Pancreas (tissue), 10 donors: ENCODE measurements at places on chromosomes 16 and 17.

- DNase-seq, result no peak
Measured at GRCh38 chr16:47787696-47788095, 326.6 kb downstream of the PHKB start.

DNA sequence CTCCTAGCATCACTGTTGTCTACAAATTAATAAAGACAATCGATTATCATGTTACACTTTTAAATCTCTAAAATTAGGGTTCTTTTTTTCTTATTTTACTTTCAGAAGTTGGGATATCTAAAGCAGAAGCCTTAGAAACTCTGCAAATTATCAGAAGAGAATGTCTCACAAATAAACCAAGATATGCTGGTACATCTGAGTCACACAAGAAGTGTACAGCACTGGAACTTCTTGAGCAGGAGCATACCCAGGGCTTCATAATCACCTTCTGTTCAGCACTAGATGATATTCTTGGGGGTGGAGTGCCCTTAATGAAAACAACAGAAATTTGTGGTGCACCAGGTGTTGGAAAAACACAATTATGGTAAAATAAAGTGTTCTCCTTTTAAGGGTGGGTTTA is 2.4 kb downstream of the RAD51C start:
- DNase-seq, result no peak

- no peak for DNase-seq
Measured at GRCh38 chr17:17109907-17110306, 67.7 kb downstream of the MPRIP start.

GRCh38 chr17:61053469-61053868 is 346.2 kb upstream of the TBX2 start:
- no peak for DNase-seq

DNA sequence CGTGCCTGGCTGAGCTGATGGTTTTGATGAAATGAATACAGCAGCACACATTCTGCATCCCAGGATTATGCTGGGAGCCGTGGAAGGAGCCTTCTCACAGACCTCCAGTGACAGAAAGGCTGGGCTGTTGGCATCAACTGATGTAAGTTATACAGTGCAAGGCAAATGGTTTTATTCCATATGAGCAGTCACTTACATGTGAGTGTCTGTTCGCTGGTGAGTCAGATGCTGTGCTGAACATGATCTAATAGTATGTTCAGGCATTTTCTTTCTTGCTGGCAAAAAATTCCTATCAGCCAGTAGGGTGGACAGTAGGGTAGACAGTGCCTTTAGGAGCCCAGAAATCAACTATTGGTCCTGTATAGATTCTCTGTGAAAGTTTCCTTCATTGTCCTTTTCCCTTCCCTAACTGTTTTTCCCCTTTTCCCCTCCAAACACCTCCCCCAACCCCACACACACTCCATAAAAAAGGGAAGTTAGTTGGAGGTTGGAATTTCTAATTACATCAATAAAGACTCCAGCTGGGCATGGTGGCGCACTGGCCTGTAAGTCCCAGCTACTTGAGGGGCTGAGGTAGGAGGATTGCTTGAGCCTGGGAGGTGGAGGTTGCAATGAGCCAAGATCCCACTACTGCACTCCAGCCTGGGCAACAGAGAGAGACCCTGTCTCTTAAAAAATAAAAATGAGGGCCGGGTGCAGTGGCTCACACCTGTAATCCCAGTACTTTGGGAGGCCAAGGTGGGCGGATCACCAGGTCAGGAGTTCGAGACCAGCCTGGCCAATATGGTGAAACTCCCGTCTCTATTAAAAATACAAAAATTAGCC is 36.2 kb downstream of the LDHD start:
- no peak for DNase-seq

DNA sequence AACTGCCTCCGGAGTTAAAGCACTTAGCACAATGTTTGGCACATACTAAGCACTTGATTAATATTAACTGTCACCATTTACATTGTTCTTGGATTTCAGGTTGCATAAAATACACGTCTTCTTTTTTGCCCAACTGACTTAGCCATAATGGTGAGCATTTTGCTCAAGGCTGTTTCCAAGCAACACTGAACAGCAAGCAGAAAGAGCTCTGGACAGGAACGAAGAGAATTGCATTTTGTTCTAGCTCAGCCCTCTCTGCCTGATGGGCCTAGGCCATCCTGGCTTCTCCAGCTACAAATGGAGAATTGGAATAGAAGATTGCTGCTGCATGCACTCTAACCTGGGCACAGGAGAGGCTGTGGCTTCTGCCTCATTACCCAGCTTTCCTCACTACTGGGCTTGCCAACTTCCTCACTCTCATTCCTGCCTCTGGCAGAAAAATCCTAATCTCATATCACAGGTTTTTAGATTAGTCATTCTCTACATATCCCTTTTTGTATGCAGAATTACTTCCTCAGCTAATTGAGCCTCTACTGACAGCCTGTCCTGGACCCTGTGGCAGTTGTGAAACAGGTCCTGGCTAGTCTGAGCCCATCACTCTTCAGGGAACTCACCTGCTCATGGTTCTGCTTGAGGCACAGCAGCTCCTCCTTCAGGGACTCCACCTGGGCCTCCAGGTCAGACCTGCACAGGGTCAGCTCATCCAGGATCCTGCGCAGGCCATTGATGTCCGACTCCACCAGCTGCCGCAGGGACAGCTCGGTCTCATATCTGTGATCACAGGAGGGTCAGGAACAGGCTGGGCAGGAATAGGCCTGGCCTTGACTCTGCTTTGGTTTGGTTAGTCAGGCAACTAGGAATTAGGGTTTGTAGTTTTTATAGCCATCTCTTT is 2.5 kb downstream of the KRT33A start:
- no peak for DNase-seq

GRCh38 chr17:48997827-48998586 is 822 bp downstream of the IGF2BP1 start:
- peak; percentile 63 for DNase-seq

DNA sequence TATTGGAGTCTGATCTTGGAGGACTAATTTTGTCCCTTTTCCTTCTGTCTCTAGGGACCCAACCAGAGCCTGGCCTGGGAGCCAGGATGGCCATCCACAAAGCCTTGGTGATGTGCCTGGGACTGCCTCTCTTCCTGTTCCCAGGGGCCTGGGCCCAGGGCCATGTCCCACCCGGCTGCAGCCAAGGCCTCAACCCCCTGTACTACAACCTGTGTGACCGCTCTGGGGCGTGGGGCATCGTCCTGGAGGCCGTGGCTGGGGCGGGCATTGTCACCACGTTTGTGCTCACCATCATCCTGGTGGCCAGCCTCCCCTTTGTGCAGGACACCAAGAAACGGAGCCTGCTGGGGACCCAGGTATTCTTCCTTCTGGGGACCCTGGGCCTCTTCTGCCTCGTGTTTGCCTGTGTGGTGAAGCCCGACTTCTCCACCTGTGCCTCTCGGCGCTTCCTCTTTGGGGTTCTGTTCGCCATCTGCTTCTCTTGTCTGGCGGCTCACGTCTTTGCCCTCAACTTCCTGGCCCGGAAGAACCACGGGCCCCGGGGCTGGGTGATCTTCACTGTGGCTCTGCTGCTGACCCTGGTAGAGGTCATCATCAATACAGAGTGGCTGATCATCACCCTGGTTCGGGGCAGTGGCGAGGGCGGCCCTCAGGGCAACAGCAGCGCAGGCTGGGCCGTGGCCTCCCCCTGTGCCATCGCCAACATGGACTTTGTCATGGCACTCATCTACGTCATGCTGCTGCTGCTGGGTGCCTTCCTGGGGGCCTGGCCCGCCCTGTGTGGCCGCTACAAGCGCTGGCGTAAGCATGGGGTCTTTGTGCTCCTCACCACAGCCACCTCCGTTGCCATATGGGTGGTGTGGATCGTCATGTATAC is 8.0 kb downstream of the GPRC5C start:
- no peak for DNase-seq

DNA sequence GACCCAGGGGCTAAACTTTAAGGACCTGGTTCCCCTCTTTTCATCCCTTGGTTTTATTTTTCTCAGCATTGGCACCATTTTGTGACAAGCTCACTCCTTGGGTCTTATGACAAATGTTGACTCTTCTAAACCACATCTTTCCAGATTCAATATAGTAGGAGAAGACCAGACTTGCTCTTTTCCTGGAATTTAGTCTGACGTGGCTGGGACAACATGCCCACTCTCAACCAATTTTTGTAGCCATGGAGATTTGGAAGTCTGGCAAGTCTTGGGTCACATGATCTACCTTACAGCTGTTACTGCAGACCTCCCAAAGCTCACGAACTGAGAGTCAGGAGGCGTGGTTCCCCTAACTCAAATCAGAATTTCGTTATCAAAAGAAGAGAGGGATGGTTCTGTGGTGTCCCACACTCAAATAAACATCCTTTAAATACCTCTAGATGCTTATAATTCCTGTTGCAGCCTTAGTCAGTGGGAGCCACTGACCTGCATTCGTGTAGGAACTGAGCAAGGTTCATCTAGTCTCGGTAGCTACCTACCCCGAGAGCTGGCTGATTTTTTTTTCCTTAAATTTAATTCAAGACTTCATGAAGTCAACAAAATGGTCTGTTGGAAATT is 683.5 kb downstream of the MAF start:
- no peak for DNase-seq

- DNase-seq, result no peak
Measured at GRCh38 chr16:35565626-35566025, 2106.2 kb downstream of the TP53TG3F start.

- no peak for DNase-seq
Measured at GRCh38 chr17:80168371-80168770, 1.5 kb upstream of the CARD14 start.

GRCh38 chr16:62256406-62256805 is 220.2 kb upstream of the CDH8 start:
- no peak for DNase-seq

DNA sequence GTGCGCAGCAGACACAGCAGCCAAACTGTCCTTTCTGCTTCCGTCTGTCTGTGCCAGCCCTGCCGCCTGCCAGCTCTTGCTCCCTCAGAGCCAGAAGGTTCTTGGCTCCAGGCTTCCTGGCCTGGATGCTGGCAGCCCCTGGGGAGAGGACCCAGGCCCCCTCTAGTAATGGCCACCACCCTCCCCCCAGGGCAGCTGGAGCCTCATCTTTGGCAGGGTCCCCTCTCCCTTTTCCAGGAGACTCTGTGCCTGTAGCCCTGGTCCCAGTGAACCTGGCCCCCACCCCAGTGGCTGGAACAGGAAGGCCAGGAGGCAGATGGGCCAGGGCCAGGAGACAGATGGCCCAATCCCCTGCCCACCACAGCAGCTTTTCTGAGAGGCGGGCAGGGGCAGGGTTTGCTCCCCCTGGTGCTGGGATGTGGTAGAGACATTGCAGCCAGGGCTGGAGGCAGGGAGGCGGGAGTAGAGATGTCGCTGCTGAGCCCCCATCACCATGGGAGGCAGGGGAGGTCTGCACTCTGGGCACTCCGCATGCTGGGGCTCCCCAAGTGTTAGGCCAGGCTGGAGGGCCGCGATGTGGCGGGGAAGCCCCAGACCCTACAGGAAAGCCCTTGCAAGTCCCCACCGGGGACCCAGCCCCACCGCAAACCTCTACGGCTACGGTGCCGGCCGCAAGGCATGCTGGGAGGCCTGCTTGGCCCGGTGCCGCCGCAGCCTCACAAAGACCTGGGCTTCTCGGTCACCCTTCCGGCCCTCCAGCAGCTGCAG is 16.7 kb downstream of the UNC13D start:
- peak; percentile 51 for DNase-seq

- no peak for DNase-seq
Measured at GRCh38 chr16:12010388-12011251, 34.1 kb downstream of the SNX29 start.

GRCh38 chr16:22664561-22664997 is 149.4 kb upstream of the HS3ST2 start:
- no peak for DNase-seq

DNA sequence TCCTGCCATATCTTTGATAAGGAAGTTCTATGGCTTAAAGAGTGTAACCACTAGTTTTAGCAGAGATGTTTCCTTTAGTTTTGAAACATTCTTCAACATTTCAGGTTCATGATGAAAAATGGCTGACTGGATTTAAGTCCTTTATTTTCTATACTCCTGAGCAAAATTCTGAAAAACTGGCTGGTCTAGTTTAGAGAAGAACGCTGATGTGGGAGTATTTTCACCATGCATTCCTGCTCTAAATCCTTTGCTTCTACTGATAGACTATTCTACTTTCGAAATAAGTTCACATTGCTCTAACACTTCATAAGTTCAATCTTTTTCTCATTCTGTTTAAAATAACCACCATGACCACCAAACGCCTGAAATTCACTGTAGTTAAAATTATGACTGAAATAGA is 281.9 kb downstream of the FTO start:
- no peak for DNase-seq

GRCh38 chr16:70611224-70611598 is 35.1 kb upstream of the IL34 start:
- no peak for DNase-seq

- DNase-seq, result no peak
Measured at GRCh38 chr17:80259457-80260068, 1.1 kb upstream of the RNF213 start.

DNA sequence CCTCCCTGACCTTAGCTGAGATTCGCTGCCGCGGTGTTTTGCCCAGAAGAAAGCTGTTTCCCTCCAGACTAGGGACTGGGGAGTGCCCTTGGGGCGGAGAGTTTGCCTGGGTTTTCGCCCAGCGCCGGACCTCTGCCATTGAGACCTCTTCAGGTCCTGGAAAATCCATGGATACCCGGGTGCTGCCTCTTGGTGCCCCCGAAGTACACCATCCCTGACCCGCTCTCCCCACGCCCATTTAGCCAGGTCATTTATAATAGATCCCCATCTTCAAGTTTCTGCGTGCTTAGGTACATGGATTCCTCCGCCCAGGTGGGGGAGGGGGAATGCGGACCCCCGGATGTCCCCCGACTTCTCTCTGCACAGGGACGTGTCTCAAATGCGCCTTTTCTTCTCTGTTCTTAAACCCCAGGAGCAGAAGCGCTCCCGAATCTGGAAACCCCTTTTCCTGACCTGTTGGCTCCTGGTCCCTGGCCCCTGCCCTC is 15.0 kb upstream of the CBX8 start:
- DNase-seq, result no peak

- DNase-seq, result no peak
Measured at GRCh38 chr17:82188001-82188961, 24.4 kb downstream of the CCDC57 start.

DNA sequence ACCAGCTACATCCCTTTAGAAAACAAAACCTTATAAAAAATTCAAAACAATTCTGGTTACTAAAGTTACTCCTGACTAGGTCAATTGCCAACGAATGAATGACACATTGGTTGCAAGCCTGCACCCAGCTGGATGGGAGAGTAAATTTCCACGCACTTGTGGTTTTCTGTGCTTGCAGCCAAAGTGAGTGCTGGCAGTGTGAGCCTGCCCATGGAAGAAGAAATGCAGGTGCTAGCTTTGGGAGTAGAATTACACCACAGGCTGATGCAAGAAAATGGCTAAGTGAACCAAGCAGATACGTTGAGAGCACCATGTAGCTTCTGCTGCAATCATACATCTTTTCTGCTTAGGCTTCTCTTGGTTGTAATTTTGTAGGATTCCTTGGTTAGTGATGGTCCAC is 74.6 kb downstream of the SYCE1L start:
- DNase-seq, result no peak

DNA sequence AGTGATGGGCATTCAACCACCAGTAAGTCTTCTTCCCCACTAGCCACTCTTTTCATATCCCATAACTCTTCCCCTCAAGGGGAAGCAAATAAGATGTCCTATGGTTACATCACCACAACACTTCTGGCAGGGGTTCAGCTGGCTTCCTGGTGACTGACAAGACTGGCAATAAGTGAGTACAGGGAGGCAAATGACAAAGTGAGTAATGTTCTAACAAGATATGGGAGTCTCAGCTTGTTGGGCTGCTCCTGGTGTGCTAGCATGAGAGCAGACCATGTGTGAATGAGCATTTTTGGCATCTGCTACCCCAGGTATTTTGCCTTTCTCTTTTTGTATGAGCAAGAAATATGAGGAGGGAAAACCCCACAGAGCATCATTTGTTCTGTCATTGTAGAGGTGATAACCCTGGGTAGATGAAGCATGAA is 9.9 kb downstream of the TMIGD1 start:
- no peak for DNase-seq

GRCh38 chr16:54355251-54355650 is 68.7 kb upstream of the IRX3 start:
- no peak for DNase-seq
